ENCODE measurements at places on chromosomes 6 and 20.
A peak's percentile ranks its signal among the peaks of the same experiment; 100 is the strongest.

DNA sequence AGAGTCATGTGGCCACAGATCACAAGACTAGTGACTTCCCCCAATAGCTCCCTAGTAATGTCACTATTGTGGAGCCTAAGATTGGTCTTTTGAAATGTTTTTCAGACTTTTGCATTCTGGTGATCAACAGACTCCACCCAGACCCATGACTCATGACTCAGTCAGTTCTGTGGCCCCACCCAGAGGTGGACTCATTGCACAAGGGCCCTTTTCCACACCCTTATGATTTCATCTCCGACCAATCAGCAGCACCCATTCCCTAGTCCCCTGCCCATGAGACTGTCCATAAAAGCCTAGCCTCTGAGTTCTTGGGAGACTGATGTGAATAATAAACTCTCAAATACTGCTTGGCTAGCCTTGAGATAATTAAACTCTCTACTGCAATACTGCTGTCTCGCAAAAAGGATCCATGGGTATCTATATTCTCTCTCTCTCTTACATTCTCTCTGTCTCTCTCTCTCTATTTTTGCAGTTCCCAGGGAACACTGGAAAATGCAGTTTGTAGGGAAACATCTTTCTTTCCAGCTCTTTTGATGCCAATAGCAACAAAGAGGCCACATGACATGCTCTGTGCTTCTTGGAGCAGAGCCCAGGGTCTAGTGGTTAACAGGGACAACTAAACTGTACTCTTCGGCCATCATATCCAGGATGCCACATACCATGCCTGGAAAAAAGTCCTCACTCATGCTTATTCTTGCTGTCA is 71.3 kb upstream of the IYD start:
- no peak for DNase-seq

DNA sequence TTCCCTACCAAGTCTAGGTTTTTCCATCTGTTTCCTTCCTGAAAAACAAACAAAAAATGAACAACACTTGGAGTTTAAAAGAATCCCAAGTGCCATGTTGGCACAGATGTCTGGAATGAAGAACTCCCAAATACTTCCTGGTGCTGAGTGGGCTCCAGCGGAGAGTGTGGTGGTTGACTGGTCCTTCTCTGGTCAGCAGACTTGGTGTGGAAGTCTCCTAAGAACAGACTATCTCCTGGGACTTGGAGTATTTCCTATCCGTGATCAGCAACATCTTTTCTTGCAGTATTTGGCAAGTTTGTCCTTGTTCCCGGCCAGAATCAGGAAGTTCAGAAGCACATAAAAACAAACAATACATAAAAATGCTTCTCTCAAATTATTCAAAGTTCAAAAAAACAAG is 154.1 kb downstream of the MTFR2 start:
- no peak for DNase-seq

GRCh38 chr6:113451049-113451448 is 406.1 kb upstream of the MARCKS start:
- DNase-seq = no peak

- no peak for DNase-seq
Measured at GRCh38 chr20:38202982-38203293, 37.9 kb upstream of the TGM2 start.

DNA sequence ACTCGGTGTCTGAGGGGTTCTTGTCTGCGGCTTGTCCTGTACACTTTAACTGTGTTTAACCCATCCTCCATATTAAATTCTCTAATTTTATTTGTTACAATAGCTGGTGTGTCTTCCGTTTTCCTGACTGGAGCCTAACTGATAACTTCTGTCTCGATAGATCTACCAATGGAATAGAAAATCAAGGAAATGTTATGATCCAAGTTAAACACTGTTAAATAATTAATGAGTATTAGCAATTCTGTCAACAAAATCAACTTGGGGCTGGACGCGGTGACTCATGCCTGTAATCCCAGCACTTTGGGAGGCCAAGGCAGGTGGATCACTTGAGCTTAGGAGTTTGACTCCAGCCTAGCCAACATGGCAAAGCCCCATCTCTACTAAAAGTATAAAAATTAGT is 81.7 kb downstream of the DNAH8 start:
- no peak for DNase-seq

DNA sequence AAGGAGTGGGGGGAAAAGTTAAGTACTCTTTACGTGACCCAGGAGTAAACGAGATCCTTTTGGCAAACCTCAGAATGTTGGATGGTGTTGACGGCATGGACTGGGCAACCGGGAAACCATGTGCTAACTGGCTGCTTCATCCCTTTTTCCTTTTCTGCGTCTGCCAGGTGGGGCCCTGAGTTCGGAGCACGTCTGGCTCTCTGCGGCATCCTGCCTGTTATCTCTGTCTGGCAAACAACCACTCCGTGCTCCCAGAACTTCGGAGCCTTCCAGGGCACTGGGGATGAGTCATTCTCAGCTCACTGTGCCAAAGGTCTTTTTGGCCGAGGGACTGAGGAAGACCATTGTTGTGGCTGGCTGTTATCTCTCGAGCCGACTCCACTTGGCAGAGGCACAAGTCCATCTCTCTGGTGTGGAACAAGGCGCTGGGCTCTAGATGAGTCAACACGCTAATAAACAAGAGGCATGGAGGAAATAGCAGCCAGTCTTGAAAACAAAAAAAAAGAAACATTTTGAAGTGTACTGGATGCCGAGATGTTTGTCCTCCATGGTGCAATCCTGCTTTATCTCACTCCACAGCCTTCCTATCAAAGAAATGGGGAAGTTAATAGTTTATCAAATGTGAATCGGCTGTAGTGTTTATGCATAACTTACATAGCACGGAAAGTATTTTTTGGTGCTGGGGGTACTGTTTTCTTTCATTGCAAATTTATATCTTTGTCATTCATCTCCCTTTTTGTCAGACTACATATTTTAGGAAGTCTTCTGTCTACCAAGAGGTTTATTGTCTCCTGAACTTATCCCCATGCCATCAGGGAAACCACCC is 64.6 kb upstream of the TXNDC5 start:
- no peak for DNase-seq

GRCh38 chr20:58213121-58213520 is 15.3 kb downstream of the ANKRD60 start:
- no peak for DNase-seq

- no peak for DNase-seq
Measured at GRCh38 chr6:97029552-97029951, 105.0 kb downstream of the KLHL32 start.

- no peak for DNase-seq
Measured at GRCh38 chr6:167577891-167578361, 248.8 kb upstream of the AFDN start.

- no peak for DNase-seq
Measured at GRCh38 chr20:37990571-37991151, 42.6 kb downstream of the TTI1 start.

DNA sequence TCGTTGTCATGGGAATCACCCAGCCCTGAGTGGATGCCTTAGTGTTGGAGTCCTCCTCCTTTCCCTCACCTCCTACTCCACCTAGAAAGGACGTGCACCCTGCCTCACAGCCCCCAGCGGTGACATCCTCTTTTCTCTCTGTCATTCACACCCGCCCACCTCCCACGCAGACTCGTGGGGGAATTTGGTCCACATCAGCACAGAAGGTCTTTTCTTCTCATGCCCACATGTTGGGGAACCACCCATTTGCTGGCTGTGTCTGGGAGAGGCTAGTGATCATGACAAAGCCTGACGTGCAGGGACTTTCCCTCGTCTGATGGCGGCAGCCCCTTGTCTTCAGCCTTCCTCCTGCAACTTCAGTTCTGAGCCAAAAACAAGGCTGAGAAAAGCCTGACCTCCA is 96.0 kb upstream of the CNKSR3 start:
- peak; percentile 17 for DNase-seq

- no peak for DNase-seq
Measured at GRCh38 chr20:59737073-59737666, 132.8 kb downstream of the PHACTR3 start.

DNA sequence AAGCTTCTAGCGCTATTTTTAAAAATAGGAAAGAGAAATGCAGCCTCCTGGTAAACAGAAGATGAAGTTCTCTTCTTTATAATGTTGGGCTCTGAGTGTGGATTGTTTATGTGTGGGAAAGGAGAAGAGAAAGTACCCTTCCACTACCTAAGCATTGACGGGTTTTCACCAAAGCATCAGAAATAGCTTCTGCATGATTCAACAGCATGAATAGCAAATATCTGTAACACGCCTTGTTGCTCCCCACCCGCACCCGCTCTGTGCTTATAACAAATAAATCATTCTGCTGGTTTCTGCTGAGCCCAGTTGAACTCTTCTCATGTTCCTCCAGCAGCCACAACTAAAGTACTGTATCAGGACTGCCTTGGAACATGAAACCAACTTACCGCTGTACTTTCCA is 20.7 kb downstream of the TXLNB start:
- no peak for DNase-seq

GRCh38 chr6:93848031-93848742 is 428.8 kb upstream of the EPHA7 start:
- DNase-seq = no peak

DNA sequence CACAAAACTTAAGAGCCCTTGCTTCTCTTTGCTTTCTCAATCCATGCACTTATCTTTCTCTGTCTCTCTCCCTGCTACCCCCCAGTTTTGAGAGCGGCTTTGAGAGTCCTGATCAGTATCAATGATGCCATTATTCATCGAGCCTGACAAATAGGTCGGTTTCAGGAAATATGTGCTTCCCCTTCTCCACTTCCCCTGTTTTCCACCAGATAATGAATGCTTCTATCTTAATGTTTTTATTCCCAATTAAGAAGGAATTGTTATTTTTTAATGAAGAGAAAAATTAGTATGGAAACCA is 117.7 kb downstream of the KIF13A start:
- no peak for DNase-seq

DNA sequence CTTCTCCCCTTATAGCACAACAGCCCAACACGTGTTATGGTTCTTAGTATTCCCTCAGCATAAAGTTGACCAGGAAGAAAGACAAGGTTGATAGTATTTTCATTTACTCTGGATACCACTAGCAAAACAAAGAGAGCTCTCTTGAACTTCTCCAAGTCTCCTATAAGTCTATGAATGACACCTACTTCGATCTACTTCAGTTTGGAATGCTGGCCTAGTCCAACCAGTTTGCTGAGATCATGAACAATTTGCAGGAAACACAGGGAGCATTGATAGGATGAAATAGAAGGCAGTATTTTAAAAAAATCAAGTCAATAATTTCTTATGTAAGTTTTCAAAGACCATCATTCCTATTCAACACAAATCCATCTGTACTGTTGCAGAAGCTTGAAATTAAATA is 93.6 kb downstream of the GJA10 start:
- no peak for DNase-seq

DNA sequence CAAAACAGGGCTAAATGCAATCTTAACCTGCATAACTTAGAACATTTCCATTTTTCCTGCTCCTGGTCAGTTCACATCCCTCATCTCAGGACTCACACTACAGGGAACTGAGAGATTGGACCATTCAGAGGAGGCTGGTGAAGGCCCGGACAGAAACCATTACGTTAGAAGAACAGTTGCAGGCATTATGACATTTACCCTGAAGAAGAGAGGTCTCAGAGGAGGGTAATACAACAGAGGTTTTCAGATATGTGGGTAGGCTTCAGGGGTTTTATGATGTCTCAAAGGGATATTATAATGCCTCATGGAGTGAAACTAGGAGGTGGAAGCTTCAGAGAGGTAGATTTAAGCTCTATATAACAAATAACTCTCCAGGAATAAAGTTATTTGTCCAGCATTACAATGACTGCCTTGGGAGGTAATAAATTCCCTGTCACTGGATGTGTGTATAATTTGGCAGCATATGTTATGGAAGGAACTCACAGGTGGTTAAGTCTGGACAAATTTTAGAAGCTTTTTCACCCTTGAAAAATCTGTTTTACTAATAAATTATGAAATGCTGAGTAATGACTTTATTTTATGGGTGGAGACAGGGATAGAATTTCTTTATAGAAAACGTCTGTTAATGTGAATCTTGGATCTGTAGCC is 36.7 kb upstream of the RIPOR2 start:
- no peak for DNase-seq

GRCh38 chr6:209432-210103 is 82.7 kb upstream of the DUSP22 start:
- DNase-seq = no peak

DNA sequence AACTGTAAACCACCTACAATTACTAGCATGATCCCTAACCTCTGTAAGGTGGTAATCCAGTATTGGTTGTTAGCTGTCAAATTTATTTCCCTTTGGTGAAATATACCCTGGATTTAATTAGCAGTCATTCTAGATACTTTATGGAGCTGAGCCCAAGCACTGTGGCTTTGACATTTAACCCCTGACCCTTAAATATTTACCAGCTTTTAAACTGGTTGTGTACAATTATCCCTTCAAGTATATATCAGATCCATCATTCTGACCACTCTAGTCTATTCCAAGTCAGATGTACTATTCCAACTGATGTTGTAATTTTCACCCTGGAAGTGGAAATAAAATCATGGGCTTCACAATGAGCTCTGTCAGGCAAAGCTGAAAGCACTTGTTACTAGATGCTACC is 229.6 kb downstream of the FOXC1 start:
- DNase-seq = no peak

GRCh38 chr6:122098201-122098678 is 301.2 kb upstream of the HSF2 start:
- no peak for DNase-seq

DNA sequence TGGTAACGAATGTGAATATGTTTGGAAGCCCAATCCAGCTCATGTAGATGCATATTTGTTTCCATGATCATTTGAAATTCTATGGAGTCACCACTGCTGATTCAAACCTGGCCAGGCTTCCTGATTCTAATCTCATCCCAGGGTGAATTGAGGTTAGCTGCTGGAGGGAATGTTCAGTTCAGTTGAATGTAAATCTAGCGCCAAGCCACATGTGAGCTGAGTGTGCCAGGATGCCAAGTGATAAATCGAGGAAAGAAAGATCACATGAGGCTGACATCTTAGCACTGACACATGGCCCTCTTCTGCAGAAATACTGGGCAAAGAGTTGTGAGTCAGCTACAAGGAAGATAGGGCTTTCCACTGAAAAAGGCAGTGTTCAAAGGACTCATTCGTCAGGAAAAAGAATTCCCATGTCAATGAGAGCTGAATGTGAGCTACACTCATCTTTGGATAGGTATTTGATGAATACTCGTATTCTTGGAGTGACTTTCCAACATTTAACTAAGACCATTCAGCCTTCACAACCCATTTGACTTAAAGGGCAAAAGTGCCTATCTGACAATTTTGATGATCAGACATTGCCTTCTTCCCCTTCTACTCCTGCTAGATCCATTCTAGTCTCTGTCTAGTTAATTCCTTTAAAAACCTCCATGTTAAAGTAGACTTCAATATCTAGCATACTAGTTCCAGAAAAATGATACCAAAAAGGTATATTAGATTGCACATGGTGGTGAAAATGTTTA is 172.1 kb downstream of the MTFR2 start:
- no peak for DNase-seq

- no peak for DNase-seq
Measured at GRCh38 chr20:37296371-37296770, 6.9 kb downstream of the MANBAL start.

GRCh38 chr20:58877976-58878360 is 25.5 kb downstream of the GNAS start:
- DNase-seq = no peak

- DNase-seq = no peak
Measured at GRCh38 chr6:9398071-9398766, 962.9 kb upstream of the SLC35B3 start.

Measured in stimulated activated CD4-positive, alpha-beta T cell treated with anti-CD3 and anti-CD28 coated beads, TNF-alpha, amount 100 ng/mL, for 1 hour (primary cell).